ENCODE measurements at places on chromosomes 6 and 20.
A peak's percentile ranks its signal among the peaks of the same experiment; 100 is the strongest.

DNA sequence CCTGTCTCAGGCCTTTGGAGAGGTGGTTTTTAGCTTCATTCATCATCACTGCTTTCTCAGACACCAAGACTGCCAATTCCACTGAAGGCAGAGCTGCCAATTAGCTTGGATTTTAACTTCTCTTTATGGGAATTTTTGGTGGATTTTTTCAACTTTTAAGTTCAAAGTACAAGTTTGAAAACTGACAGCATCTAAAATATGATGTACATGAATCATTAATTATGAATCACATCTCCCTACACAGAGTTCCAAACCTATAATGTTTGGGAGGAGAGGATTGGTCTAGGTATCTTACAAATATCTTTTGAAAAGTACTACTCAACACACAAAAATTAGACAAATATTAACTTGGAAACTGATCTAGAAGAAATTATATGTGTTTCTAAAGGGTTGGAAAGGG is 25.5 kb downstream of the CNKSR3 start:
- DNase-seq, result no peak

DNA sequence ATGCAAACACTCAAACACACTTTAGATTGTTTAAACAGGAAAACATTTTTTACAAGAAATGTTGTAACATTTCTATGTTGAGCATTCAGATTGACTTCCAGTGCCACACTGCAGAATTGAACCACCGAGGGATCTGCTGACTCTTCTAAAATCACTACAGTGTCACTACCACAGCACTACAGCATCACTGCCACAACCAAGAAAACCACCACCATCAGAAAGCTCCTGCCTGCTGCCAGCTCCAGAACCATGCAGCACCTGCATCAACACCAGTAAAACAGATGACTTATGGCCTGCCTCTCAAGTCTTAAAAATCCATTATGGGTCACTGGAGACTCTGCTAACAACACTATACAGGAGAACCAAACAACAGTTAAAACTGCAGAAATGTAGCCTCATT is 25.4 kb upstream of the BTN3A2 start:
- DNase-seq, result no peak

- peak; percentile 10 for DNase-seq
These were observed 4.1 kb downstream of the TTBK1 start for GRCh38 chr6:43247114-43247999.

GRCh38 chr6:35718911-35719381 is 17.9 kb upstream of the ARMC12 start:
- no peak for DNase-seq

DNA sequence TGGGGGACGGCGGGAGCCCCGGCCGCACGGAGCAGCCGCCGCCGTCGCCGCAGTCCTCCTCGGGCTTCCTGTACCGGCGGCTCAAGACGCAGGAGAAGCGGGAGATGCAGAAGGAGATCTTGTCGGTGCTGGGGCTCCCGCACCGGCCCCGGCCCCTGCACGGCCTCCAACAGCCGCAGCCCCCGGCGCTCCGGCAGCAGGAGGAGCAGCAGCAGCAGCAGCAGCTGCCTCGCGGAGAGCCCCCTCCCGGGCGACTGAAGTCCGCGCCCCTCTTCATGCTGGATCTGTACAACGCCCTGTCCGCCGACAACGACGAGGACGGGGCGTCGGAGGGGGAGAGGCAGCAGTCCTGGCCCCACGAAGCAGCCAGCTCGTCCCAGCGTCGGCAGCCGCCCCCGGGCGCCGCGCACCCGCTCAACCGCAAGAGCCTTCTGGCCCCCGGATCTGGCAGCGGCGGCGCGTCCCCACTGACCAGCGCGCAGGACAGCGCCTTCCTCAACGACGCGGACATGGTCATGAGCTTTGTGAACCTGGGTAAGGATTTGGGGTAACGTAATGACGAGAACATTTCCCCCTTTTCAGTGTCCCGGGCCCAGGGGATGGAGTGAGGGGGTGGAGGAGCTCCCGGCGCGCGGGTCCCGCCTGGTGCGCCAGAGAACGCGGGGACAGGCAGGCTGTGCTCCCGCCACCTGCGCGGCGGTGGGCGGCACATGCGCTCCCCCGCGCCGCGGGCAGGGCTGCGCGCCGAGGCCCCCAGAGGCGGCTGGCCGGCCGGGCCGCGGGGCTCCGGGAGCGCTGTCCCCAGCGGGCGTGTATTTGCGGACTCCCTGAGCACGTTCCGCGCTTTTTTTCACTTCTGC is 1.4 kb downstream of the BMP6 start:
- DNase-seq, result peak; percentile 10

DNA sequence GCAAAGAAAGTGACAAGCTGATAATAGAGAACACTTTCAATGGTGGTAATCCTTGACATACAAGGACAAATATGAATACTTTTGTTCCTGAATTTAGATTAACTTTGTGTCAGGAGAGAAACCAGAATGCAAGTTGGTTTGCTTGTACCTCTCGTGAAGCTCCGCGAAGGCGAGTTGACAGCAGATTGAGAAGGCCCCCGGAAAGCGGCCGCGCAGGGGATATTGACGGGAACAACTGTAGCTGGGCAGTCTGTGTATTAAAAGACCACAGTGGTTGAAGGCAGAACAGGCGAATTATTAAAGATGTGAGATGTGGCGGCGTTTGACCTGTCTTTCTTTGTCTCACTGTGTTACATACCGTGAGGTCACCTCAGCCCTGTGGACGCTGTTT is 175.8 kb upstream of the RALGAPA2 start:
- DNase-seq, result no peak

DNA sequence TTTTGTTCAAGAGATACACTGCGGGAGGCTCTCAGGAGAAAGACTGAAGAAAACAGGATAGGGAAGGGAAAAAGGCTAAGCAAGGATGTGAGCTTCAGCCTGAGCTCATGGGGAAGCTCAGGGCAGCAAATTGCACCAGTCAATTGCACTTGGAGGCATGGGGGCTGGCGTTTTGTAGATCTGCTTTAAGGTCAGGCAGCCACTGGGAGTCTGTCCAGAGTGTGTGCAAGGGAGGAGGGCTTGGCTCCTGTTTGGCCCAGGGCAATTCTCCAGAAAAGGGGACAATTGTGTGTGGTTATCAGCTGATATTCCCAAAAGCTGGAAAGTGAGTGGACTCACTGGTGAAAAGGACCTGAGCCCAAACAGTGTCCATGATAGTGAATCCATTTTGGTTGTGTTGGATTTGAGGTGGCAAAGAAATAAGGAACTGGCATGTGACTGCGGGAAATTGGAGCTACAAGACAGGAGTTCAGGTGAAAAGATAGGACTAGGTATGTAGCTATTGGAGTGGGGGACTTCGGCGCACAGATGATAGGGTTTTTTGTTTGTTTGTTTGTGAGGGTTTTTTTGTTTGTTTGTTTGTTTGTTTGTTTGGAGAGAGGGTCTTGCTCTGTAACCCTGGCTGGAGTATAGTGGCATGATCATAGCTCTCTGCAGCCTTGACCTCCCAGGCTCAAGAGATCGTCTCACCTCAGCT is 22.3 kb upstream of the IER3 start:
- no peak for DNase-seq

DNA sequence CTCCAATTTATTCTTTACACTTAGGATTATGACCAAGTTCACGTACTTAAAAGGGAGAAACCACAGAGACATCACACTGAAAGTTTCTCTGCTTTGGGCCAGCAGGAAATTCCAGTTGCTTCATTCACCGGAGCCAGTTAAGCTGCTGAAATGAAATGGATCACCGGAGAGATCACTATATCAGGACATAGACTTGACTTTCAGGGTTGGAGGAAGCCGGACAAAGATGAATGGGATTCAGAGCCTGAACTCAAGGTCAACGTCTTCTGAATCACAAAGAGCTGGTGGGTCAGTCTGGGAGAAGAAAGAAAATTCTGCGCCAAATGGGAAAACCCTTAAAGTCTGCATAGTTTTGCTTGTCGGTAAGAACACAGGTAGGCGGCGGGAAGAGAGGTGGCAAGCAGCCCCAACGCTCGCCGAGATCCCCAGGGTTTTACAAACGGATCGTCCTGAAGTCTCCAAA is 81.9 kb upstream of the CCDC28A start:
- peak; percentile 71 for DNase-seq

GRCh38 chr20:61970357-61970756 is 95.3 kb downstream of the TAF4 start:
- DNase-seq, result no peak

DNA sequence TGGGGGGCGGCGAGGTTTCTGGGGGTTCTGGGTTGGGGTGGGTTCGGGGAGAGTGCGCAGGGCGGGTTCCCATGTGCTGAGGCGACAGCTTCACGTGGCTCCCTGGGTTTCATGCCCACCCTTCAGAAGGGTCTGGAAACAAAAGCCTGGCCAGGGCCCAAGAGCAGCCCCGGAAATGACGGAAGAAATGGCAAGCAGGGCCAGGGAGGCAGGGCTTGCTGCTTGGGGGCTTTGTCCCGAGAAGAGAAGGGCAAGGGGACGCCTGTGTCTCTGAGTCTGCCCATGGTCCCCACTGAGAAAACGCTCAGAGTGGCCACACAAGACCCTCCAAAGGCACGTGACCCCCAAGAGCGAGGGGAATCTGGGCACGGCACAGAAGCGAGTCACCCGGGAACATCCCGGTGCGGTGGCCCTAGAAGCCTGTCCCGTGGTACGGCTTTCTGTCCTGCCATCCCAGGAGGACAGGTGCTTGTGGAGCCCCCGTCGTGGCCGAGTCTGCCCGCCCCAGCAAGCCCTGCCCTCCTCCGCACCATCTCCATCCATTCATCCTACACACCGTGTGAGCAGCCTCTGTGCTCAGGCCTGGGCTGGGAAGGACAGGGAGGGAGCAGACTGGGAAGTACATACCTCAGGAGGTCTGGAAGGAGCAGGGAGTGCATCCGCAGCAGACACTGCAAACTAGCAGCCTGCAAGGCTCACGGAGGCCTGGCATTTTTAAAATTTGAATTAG is 9.0 kb downstream of the NPEPL1 start:
- no peak for DNase-seq

DNA sequence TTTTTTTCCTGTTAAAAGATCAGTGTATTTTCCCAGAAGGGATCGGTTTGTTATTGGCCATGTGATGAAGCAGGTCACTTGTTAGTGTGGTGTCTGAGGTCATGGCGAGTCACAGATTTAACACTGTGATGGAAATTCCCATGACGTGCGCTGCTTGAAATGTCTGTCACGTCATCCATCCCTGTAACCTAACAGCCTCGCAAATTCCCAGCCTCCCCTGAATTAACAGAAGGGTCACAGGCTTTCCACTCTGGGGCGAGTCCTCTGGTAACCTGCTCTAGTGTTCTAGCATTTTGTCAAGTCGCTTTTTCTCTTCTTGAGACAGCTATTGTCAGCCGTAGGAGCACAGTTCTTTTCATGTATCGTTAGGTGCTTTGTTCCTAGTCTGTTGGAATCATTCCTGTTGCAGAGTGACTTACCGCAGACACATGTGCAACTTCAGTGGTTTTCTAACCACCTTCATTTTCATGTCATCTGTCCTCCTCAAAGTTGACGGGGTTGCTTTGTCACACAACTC is 137.2 kb downstream of the MAP3K4 start:
- peak; percentile 49 for DNase-seq

DNA sequence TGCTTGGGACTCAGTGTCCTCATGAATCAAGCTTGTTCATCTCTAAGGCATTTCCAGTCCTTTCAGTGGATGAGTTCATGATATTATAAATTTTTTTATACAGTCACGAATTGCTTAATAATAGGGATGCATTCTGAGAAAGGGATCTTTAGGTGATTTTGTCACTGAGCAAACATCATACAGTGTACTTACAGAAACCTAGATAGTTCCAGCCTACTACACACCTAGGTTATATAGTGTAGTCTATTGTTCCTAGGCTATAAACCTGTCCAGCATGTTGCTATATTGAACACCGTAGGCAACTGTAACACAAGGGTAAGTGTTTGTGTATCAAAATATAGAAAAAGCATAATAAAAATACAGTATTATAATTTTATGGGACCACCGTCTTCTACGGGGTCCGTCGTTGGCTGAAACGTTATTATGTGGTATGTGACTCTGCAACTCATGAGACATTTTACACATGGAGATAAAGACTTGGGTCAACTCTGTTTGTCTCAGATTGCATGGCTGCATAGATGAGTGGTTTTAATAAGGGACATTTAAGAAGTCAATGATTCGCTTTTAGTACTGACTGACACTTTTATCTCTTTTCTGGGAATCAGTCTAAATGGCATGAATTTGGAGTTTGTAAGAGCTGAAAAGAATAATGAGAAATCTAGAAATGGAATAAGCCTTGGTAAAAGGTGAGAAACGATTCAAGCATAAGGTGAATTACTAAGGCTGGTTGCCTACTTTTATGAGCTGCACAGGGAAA is 33.2 kb downstream of the CLIC5 start:
- DNase-seq, result no peak

- DNase-seq, result peak; percentile 61
These were observed 54.2 kb upstream of the HLA-A start for GRCh38 chr6:29887819-29888776.

GRCh38 chr6:159084493-159085091 is 39.8 kb upstream of the TAGAP start:
- DNase-seq, result peak; percentile 57

DNA sequence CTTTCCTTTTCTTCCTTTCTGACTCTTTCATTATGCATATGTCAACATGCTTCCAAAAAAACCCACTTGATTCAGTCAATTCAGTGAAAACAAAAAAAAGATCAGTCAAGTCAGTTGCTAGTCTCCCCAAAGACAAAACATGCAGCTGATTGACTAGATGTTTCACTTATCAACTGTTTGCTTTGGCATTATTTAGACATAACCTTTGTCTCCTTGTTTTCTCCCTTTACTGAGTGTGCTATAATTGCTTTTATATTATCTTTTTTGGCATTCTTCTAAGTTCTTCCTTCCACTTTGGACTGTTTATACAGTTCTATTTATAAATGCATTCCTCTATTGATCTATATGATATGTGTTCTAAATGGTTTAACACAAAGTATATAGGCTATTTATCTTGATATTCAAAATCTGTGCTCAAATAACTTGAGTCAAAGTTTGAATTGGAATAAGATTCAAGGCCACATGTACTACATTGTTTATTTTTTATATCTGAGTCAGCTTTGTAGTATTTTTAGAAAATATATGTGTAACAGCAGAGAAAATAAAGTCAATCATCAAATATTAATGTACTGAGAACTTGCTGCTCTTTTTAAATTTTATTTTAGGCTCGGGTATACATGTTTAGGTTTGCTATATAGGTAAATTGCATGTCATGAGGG is 260.5 kb downstream of the CENPW start:
- DNase-seq, result no peak

DNA sequence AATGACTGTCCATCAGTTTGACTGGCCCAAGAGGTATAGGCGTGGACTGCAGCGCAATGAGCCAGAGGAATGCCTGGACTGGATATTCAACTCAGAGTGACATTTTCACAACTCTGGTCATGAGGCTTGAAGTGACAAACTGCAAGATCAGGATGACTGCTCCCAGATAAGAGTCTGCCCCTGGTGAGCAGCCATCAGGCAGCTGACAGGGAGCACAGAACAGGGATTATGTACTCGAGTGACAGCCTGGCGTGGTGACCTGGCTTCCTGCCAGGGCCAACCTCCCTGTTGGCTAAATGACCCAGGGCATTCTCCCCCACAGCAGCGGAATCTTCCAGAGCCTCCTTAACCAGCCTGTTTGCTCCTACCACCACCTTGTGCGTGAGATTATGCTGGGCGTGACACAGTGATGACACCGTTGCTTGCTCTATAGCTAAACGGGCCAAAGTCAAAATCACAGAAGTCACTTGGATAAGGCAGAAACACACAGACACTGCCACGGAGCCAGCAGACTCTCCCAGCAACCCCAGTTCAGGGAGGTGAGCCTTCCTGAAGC is 209.1 kb upstream of the JARID2 start:
- DNase-seq, result no peak
